CD4-positive, alpha-beta T cell (primary cell): ENCODE measurements at places on chromosomes 5 and 9. TPM values are rescaled to one million over a fixed set of nuclear protein-coding genes. Genes with fewer than 3 reads are reported as not detected.
A peak's percentile ranks its signal among the peaks of the same experiment; 100 is the strongest.

DNA sequence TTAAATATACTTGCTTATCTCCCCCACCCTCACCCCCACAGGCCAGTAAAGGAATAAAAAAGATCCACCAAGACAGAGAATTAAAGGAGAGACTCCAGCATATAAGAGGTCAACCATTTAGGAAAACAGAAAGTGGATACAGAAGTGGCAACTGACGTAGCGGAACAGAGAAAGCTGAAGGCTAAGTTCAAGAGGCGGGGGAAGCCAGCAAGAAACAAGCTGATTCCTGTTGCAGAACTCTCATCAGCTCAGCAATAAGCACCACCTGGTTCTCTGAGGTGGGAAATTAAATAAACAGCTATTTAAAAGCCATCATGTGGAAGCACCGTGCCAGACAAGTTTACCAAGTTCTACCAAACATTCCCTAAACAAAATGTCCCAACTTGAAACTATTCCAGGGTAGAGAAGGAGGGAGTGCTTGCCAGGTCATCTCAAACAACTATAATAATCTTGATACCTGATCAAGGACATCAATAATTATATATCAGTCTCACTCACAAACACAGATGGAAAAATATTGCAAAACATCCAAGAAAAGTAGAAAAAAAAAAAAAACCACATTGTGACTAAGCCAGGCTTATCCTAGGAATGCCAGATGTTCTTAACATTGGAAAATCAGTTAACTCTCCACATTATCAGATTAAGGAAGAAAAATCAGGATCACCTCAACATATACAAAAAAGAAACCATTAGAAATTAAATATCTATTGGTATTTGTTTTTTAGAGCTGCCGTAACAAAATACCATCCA is 7.3 kb upstream of the ARL15 start:
- no peak overlapping the region for H3K4me3 ChIP-seq
- H3K36me3 ChIP-seq = no peaks in the 10 kb centered on the region
- H3K27me3 ChIP-seq = no peaks in the 10 kb centered on the region
- no peaks in the 10 kb centered on the region for H3K4me1 ChIP-seq
- no peak for DNase-seq

DNA sequence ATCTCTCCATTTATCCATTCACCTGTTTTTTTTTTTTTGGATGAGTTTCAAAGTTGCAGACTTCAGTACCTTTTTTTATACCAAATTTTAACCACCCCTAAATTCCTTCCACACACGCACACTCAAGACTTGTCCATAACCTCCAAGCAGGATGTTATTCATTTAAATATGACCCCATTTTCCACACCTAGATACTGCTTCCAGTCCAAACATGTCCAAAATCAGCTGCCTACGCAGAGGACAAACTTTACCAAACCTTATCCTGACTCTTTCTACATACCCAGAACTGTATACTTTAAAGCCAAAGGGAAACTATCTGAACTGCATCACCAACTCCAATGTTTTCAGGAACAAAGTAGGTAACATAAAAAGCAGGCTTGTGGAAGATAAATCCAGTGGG is 36.0 kb upstream of the FYB1 start:
- no peaks in the 10 kb centered on the region for H3K4me1 ChIP-seq
- no peak for DNase-seq
- no peaks in the 10 kb centered on the region for H3K36me3 ChIP-seq
- no peaks in the 10 kb centered on the region for H3K27me3 ChIP-seq
- H3K4me3 ChIP-seq = no peak overlapping the region

The GFI1B gene
- not detected for total RNA-seq

The FSTL4 gene
- total RNA-seq = not detected

DNA sequence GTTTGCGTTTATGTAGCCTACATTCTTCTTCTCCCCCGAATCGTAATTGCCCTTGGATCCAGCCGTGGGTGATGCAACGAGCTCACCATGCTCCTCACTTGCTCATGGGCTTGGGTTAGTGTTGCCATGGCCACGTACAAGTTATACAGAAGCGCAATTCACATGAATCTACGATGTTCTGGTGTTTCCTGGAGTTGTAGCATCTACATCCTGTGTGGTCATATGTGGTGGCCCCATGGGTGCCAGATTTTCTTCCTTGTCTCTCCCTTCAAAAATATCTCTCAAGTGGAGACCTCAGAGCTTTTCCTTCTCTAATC is 115.3 kb downstream of the TLE4 start:
- no peak overlapping the region for H3K27ac ChIP-seq
- no peak overlapping the region for H3K4me3 ChIP-seq
- no peak for DNase-seq
- H3K27me3 ChIP-seq = no peaks in the 10 kb centered on the region

The LRRC14B gene
- not detected for total RNA-seq

- no peaks in the 10 kb centered on the region for H3K4me1 ChIP-seq
- no peak for DNase-seq
- H3K27me3 ChIP-seq = no peaks in the 10 kb centered on the region
These were observed 150.5 kb downstream of the ARL15 start for GRCh38 chr5:54159893-54160195.

GRCh38 chr5:88063813-88064212 is 204.8 kb downstream of the TMEM161B start:
- H3K27ac ChIP-seq = no peak overlapping the region
- no peaks in the 10 kb centered on the region for H3K4me1 ChIP-seq
- no peak for DNase-seq
- H3K27me3 ChIP-seq = no peaks in the 10 kb centered on the region

DNA sequence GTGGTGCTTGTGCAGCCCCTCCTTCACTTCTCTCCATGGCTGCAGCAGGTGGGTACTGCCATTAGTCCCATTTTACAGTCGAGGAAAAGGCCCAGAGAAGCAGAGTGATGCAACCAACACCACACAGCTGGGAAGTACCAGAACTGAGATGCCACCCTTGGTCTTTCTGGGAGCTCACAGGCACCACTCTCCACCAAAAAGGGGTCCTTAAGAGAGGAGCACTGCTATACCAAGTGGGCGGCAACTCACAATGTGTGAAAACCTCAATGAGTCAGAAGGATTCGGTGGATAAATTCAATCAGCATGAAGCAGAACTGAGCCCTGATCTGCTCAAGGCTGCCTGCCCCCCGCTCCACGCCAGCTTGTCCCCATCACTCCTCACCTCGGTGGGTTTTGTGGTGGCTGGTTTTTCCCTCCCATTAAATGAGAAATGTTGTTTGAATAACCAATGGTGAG is 213.7 kb downstream of the FSTL4 start:
- peaks cover 6% of the 10 kb centered on the region for H3K4me1 ChIP-seq
- no peaks in the 10 kb centered on the region for H3K36me3 ChIP-seq
- no peaks in the 10 kb centered on the region for H3K27me3 ChIP-seq
- DNase-seq = no peak
- H3K27ac ChIP-seq = no peak overlapping the region
- no peak overlapping the region for H3K4me3 ChIP-seq

The HTR4 gene
- not detected for total RNA-seq

- H3K36me3 ChIP-seq = no peaks in the 10 kb centered on the region
- no peak overlapping the region for H3K27ac ChIP-seq
- no peak overlapping the region for H3K4me3 ChIP-seq
- no peak for DNase-seq
These were observed 20.9 kb upstream of the NSD1 start for GRCh38 chr5:177112589-177113220.

- no peaks in the 10 kb centered on the region for H3K27me3 ChIP-seq
- H3K36me3 ChIP-seq = no peaks in the 10 kb centered on the region
- peak; percentile 33 for DNase-seq
- H3K27ac ChIP-seq = no peak overlapping the region
- no peak overlapping the region for H3K4me3 ChIP-seq
- peaks cover 20% of the 10 kb centered on the region for H3K4me1 ChIP-seq
These were observed 54.9 kb downstream of the COL15A1 start for GRCh38 chr9:98998441-98999151.

- no peak overlapping the region for H3K4me3 ChIP-seq
- DNase-seq = no peak
- H3K27me3 ChIP-seq = no peaks in the 10 kb centered on the region
- H3K36me3 ChIP-seq = no peaks in the 10 kb centered on the region
- H3K4me1 ChIP-seq = no peaks in the 10 kb centered on the region
These were observed 144.8 kb upstream of the PIK3R1 start for GRCh38 chr5:68070591-68071281.

- no peak overlapping the region for H3K27ac ChIP-seq
- H3K36me3 ChIP-seq = no peaks in the 10 kb centered on the region
- H3K4me1 ChIP-seq = no peaks in the 10 kb centered on the region
- H3K27me3 ChIP-seq = no peaks in the 10 kb centered on the region
- DNase-seq = no peak
These were observed 475.5 kb downstream of the SPATA31A7 start for GRCh38 chr9:61665330-61665751.

DNA sequence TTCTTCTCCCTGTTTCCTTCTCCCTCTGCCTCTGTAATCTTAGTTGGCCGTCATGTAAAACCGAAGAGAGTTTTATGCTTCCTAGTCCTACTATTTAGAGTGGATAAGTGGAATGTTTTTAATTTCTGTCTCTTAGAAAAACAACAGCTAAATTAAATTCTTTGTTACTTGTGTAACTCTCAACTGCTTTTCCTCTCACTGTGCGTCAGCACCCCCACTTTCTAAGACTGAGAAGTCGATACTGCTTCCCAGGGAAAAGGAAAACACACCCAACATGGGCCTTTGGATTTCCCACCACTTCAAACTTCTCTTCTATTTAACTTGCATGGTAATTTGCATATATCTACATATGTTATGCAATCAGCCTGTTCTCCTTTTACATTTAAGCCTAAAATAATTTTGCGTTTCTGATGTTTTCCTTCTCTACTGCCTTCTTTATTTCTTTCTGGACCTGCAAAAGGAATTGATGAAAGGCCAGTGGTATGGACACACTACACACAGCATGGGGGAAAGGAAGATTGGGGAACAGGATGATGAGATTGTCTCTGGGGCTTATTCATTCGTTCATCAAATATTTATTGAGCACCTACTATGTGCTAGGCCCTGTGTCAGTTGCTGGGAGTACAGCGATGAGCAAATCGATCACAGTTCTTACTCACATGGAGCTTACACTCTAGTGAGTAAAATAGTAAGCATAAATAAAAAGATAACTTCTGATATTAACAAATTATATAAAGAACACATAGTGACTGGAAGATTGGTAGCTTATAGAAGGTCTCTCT is 52.5 kb upstream of the CTNNA1 start:
- H3K27me3 ChIP-seq = peaks cover 41% of the 10 kb centered on the region
- H3K4me1 ChIP-seq = no peaks in the 10 kb centered on the region
- H3K4me3 ChIP-seq = no peak overlapping the region
- H3K36me3 ChIP-seq = no peaks in the 10 kb centered on the region
- no peak overlapping the region for H3K27ac ChIP-seq
- DNase-seq = no peak

The STKLD1 gene
- total RNA-seq = 1.0 TPM

DNA sequence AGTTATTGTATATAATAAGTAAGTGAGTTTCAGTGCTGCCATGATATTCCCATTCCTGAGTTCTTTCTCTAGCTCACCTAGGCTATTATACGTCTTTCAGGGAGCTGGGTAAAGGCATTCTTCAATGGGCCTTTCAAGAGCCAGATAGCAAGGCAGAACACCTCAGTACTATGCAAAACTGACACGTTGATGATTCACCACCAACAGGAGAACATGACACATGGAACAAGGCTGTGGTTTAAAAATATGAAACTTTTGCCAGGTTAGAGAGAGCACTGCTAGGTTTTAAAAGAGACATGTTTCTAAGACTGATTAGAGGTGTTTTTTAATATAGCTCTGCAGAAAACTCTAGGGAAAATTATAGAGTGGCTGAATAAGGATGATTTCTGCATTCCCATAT is 95.9 kb downstream of the UGCG start:
- DNase-seq = no peak
- H3K4me3 ChIP-seq = no peak overlapping the region
- H3K27me3 ChIP-seq = no peaks in the 10 kb centered on the region
- H3K36me3 ChIP-seq = no peaks in the 10 kb centered on the region
- no peak overlapping the region for H3K27ac ChIP-seq

- no peak overlapping the region for H3K4me3 ChIP-seq
- no peaks in the 10 kb centered on the region for H3K36me3 ChIP-seq
- H3K27me3 ChIP-seq = peaks cover 30% of the 10 kb centered on the region
These were observed 32.2 kb downstream of the IRX4 start for GRCh38 chr5:1850324-1851154.

DNA sequence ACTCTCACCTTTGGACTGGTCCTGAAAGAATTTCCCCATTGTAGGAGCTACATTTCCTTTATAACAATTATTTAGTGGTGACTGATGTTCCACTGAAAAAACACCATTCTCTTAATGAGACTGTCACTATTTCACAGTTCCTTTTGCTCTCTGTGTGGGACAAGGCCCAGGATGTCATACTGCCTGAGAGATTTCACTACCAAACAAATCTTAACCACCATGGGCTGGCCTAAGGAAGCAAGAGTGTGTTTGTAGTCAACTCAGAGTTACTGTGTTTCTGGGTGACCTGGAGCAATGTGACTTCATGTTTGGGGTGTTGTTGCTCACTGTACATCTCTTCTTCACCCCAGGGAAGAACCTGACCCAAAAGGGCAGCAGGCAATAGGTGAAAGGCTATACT is 50.1 kb upstream of the ZNF608 start:
- H3K27me3 ChIP-seq = no peaks in the 10 kb centered on the region
- H3K4me3 ChIP-seq = no peak overlapping the region
- DNase-seq = no peak
- no peak overlapping the region for H3K27ac ChIP-seq
- H3K4me1 ChIP-seq = no peaks in the 10 kb centered on the region

DNA sequence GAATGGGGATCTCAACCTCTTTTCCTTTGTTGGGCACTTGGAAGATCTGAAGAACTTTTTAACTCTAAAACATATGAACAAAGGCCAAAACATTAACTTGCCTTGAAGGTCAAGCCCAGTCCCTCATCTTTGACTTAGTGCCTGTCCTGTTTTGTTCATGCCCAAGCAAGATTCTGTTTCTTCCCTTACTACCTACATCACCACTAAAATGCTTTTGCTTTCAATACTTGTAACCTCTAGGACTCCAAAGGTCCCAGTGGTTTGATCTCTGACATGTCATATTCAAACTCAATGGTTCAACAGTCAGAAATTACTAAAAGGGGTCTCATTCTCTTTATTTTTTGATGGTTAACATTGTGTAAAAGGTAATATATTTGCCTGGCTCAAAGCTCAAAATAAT is 24.0 kb downstream of the GLRX start:
- no peak for DNase-seq
- no peaks in the 10 kb centered on the region for H3K4me1 ChIP-seq
- no peaks in the 10 kb centered on the region for H3K27me3 ChIP-seq
- no peak overlapping the region for H3K4me3 ChIP-seq

DNA sequence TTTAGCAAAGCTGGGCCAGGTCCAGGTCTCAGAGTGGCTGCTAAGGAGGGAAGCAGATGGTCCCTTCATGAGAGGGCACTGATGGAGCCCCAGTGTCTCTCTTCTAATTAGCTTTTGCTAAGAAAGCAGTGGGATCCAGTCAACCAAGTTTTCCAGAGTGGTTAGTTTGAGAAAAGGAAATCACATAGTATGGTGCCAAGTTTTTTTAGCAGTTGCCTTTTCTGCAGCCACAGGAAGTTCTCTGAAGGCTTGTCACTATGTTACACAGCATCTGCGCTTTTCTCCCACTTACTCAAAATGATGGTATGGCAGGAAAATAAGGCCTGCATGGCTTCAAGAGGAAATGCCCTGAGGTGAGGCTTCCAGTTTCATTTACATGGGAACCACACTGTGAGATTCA is 331.5 kb upstream of the ZNF462 start:
- H3K27ac ChIP-seq = no peak overlapping the region
- no peaks in the 10 kb centered on the region for H3K27me3 ChIP-seq
- no peaks in the 10 kb centered on the region for H3K4me1 ChIP-seq
- H3K4me3 ChIP-seq = no peak overlapping the region
